ENCODE measurements at places on chromosomes 5 and 9.

GRCh38 chr5:132749506-132749905 lies 2.3 kb downstream of the CCNI2 start:
- no peak for DNase-seq

GRCh38 chr9:98101868-98102273 lies 17.2 kb downstream of the TRIM14 start:
- no peak for DNase-seq

DNA sequence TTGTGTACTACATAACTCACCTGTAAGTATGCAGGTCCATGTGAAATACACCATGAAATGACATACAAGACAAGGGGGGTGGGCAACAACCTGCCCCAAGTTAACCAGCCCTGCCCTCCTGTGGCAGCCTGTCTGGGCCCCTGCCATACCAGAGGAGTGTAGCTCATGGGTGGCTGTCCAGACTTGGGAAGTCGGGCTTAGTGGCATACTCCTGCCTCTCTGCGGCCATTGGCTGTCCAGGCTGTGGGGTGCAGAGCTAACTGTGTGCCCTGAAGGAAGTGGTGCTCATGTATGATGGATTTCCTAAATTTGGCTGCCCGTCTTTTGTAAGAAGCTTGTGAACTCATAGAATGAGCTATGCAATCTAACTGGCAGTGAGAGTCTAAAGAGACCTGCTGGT lies 47.0 kb downstream of the GPR107 start:
- no peak for DNase-seq

DNA sequence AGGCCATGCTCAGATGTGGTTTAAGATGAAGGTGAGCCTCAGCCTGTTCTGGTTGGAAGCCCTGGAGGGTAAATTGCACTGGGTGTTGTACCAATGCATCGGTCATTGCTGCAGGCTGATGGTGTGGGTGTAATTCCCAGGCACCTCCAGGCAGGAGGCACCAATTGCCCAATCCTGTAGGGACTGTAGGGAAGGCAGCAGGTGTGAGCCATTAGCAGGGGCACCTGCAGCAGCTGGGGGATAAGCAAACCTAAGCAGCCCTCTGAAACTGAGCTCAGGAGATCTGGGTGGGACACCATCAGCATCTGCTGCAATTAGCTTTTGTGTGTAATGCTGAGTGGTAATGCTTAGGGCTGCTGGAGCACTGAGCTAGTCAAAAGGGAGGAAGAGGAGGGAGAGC lies 190.1 kb upstream of the TBC1D2 start:
- DNase-seq = no peak

DNA sequence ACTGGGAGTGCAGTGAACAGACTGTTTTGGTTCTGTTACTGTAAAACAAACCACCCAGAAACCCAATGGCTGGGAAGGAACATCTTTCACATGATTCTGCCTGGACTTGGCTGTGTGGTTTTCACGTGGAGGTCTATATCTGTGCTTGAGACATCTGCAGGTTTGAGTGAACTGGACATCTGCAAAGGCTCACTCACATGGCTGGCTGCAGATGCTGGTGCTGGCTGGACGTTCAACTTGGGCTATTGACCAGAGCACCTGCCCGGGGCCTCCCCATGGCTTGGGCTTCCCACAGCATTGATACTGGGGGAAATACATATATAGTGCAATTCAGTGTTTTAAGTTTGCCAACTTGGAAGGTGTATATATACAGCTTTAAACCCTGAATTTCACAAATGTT lies 6.8 kb downstream of the CTSL start:
- DNase-seq = no peak

- no peak for DNase-seq
Measured at GRCh38 chr5:89283728-89284493, 400.9 kb upstream of the MEF2C start.

DNA sequence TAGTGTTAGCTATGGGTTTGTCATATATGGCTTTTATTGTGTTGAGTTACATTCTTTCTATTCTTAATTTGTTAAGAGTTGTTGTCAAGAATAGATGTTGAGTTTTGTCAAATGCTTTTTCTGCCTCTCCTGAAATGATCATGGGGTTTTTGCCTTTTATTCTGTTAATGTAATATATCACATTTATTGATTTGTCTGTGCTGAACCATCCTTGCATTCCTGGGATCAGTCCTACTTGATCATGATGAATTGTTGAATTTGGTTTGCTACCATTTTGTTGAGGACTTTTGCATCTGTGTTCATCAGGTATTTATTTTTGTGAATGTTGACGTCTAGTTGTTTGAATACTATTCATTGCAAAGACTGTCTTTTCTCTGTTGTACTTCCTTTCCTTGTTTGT lies 23.9 kb downstream of the RIC1 start:
- DNase-seq = peak; percentile 13

DNA sequence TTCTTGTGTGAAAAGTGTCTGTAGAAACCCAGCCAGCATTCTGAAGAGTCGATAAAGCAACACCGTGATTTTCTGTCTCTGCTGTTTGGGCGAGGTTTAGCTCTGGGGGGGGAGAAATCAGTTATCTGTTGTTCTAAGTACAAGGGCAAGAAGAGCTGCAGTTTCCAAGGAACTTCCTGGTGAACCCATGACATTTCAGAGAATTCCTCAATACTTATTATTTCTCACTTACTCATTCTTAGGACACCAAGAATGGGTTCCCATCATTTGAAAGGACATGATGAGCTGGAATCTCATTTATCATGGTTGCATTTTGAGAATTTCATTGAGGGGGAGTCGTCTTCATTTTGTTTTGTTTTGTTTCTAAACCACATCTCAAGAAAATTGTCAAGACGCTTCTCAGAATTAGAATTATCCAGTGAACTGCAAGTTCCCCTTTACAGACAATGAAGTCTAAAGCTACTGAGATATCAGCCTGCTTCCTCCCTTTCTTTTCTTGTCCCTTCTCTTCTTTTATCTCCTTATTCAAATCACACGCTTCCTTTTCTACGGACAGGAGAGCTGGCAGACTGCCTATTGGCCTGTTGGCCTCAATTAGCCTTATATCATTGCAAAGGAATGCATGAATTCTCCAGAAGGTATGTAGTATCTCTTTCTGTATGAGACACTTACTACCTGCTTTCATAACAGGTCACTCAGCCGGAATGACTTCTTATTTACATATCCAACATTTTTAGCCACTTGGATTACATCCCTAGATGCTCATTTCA lies 53.7 kb downstream of the ZNF462 start:
- DNase-seq = peak; percentile 78

DNA sequence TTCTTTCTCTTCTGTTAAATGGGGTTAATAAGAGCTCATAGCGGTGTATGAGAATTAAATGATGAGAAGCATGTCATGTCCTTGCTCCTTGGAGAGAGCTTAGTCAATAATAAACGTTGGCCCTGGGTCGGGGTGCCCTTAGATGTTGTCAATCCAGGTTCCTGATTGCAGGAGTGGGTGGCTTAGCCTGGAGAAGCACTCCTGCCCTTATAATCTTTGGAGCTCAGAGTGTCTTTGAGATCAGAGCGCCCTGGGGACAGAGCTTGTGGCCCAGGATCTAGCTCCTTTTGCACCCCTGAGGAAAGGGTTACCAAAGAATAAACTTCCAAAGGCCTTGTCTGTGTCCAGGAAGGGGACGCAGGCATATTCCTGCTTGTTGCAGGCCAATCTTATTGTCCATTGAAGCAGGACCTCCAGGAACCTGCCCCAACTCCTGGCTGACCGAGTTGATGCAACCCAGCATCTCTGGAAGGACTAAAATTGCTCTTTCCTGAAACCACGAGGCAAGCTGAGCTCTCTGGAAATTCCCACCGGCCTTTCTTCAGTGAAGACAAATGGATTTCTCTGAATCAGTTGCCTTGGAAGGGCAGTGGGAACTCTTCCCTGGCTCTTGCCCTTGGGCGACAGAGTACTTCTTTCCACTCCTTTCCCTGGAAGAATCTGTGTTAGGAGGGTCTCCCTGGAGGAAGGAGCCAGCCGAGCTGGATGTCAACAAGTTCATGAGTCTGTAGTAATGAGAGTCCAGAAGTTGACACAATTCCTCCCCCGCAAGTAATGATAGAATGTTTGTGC lies 6.4 kb upstream of the AMBP start:
- no peak for DNase-seq

DNA sequence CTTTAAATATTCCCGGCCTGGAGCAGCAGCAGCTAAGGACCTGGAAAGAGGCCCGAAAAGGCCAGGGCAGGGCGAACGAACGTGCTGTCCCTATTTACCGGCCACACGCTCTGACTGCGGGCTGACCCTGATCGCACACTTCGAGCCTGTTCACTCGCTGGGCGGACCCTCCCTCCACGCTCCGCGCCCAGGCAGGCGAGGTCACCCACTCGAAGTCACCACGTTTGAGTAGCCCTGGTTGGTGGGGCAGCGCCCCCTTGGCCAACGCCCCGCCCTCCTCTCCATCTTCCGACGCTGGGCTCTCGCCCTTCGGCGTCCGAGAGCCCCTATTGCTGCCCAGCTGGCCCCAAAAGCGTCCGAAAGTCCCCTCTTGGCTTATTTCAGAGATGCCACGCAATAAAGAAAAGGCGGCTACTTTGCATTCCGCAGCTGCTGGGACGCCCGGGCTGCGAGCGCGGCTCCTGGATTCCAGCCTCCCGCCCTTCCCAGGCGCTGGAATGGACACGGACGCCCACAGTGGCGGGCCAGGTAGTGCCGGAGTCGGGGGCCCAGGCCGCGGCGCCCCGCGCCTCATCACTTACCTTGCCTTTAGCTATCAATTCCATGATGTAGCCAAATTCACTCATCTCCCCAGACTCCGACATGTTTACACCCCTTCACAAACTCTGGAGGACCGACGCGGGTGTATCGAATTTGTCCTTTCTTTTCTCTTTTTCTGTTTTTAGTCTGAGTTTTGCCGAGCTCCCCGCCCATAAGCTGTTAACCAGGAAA lies 9.9 kb upstream of the TRIM36 start:
- peak; percentile 3 for DNase-seq

DNA sequence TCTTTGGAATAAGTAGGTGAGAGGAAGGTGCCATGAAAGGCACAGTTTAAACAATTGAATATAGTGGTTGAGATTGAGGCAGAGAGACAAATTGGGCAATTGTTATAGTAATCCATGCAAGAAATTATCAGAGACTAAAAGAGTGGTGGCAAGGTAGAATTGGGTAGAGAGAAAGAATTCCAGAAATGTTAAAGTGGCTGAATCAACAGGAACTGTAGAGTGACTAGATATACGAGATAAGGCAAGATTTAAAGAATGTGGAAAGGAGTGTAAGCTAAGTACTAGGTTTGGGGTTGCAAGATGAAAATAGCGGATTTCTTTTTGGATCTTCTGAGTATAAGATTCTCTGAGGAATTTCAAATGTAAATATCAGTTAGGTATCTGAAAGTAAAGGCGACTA lies 285.2 kb downstream of the DMRTA1 start:
- no peak for DNase-seq

DNA sequence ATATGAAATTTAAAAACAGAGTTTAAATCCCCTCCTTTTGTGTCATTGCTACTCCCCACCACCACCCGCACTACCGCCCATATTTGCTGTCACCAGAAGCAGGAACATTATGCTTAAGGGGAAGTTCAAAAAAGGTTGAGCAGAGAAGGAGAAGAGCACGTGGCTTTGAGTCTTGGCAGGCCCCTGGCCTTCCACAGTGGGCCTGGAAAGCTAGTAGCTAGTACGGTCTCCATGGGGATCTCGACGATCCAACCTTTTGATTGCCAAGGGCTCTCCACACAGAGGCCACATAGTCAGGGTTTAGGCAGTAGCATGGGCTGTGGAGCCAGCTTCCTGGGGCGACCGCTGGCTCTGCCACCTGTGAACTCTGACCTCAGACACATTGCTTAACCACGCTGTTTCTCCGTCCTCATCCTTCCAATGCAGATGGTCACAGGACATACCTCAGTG lies 90.1 kb downstream of the GOLPH3 start:
- DNase-seq = no peak

GRCh38 chr5:154206311-154206710 lies 15.8 kb downstream of the GALNT10 start:
- DNase-seq = no peak

GRCh38 chr9:135797507-135798262 lies 95.7 kb downstream of the KCNT1 start:
- peak; percentile 65 for DNase-seq

DNA sequence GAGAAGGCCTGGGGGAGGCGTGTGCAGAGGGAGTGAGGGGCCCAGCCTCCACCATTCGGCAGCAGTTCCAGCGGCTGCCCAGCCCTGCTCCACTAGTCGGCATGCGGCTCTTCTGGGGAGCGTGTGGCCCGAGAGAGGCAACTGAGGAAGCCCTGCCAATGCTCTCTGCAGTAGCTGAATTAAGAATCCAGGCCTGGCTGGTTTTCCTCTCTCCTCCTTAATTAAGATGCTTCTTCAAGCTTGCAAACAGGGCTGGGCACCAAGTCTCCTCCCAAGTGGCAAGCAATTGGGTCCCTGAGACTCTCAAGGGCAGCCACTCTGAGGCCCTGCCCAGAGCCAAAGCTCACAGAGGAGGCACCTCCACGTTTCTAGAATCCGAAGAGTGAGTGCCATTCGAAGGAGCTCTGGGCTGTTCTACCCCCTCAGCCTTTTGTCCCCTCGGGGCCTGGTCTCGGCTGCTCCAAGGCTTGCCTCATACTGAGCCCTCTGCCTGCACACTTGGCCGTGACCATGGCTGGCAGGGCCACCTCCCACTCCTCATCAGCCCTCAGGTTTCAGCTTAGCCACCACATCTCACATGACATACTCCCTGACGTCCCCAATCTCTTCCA lies 75.4 kb upstream of the LRRTM2 start:
- DNase-seq = no peak

GRCh38 chr9:6818292-6818922 lies 60.6 kb downstream of the KDM4C start:
- no peak for DNase-seq

GRCh38 chr9:126169736-126170135 lies 156.9 kb upstream of the MVB12B start:
- DNase-seq = no peak

DNA sequence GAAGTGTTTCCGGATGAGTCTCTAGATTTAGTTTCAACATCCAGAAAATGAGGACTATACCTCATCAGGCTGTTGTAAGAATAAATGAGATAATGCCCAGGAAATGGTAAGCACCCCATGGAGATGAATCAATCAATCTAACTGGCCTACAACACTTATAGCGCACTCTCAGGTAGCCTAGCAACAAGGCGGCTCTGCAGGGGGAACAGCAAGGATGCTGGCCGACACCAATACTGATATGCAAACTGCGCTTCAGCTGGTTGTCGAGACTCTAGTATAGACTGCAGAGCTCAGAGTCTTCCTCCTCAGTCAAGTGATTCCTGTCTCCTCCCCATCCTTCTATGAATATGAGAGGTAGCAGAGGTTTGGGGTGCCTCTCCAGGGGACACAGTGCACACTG lies 218.8 kb upstream of the WWC1 start:
- DNase-seq = no peak

GRCh38 chr5:93192087-93192486 lies 388.9 kb downstream of the NR2F1-AS1 start:
- DNase-seq = peak; percentile 87

GRCh38 chr5:93582677-93583438 lies at the start of gene NR2F1:
Gene NR2F1, plus strand, starts transcription at chr5:93583222. Its CDS starts 1,802 bp downstream, at chr5:93585024.
- DNase-seq = peak; percentile 99

All from cardiac fibroblast (primary cell).